Urothelium cell line (cell line): ENCODE measurements at places on chromosomes 12 and 14.

DNA sequence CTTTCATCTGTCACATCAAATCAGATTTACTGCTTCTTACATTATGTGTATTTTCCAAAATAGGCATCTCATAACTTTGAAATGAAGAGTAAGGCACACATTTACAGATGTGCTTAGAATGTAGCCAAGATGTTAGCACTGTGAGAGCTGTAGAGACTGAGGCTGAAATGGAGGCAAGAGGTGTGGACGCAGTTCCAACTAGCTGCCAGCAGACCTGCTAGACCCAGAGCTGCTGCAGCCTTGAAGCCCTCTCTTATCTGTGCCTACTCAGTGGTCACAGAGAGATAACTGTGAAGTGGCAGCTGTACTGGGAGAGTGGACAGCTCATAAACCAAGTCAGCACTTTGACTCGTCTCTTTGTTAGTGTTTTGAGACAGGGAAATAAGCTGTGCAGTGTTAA, 470.9 kb downstream of the CCER1 start:
- DNase-seq, result no peak

- no peak for DNase-seq
Measured at GRCh38 chr12:111424189-111424792, 18.6 kb downstream of the SH2B3 start.

- no peak for DNase-seq
Measured at GRCh38 chr12:84929501-84929900, 16.9 kb upstream of the SLC6A15 start.

DNA sequence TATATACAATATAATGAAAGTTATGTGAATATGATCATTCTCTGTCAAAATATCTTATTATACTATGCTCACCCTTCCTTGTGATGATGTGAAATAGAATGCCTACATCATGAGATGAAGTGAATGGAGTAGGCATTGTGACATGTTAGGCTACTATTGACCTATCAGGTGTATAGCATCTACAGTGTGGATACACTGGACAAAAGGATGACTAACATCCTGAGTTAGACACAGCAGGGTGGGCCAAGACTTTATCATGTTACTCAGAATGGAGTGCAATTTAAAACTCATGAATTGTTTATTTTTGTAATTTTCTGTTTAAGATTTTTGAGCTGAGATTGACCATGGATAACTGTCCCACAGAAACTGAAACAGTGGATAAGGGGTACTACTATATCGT, 53.4 kb upstream of the NAV3 start:
- no peak for DNase-seq

GRCh38 chr12:51424662-51425539, at the start of gene SLC4A8:
Gene SLC4A8, plus strand, starts transcription at chr12:51424831. Its CDS starts 157 bp downstream, at chr12:51424988.
- DNase-seq, result peak; percentile 99

DNA sequence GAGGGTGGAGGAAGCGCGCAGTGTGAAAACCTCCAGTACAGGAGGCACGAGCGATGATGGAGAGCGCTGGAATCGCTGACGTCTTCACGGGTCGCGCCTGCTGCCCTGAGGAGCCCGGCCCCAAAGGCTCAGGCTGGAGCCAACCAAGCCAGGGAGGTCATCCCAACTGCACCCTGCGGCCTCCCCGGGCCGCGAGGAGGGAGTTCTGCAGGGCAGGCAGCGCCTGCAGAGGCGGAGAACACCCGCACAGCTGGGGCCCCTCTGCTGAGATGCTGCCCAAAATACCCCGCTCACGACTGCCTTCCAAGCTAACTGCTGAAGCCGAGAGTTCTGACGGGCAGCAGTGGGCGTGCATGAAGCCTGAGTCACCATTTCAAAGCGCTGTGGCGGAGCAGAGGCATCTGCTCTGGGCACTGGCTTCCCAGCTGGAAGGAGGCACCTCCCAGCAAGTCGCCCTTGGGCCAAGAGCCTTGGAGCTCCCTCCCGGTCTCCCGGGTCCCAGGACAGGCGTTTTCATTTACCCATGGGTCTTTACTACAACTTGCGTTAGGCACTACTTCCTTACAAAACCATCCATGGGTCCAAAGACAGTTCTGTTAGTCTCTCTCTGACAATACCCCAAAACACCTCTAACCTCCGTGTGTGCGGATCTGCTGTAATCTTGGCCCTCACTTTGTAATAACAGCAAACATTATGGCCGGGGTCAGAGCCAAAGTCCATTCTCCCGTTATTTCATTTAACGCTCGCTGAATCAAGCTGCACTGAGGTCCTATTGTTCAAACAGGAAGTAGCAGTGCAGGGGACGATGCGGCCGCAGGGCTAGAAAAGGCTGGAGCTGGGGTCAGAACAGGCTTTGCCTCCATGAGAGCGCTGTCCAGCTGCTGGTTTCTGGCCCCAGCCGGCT, 60.1 kb upstream of the RIMBP2 start:
- peak; percentile 88 for DNase-seq

DNA sequence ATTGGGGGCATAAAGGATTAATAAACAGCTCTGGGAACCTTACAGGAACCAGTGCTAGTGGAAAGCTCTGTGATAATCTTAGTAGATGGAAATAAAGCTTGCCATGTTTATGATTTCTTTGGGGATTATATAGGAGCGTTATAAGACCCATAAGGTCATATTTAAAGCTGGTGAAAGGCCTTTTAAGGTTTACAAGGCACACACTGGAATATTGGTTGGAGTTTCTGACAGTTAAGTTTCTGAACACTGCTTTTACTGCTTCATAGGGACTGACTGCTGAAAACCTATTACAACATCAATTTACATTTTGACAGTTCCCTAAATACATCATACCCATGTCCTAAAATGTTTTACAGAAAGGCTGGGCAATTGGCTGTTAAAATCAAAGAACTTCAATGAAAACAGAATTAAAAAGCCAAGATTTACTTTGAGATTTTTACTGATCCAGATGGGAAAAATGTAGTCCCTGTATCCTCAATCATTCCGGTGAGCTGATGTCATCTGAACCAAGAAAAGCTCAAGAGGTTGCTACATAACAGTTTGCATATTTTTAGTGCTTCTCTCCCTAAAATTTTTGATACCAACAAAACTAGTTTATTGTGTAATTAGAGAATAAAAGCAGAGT, 153.7 kb upstream of the IGF1 start:
- DNase-seq, result no peak

DNA sequence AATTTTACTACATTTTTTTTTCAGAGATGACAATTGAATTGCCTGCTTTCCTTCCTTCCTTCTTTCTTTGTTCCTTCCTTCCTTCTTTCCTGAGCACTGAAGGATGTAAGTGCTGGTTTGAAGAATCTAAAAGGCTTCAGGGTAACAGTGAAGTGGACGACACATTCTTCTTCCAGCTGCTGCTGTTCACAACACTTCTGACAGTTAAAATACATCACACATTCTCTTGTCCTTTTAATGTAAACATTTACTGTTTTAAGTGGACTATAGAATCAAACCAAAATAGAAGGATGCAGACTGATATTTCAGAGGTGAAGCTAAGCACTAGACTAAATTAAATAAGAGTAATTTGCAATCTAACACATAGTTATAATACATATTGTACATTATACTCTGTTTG, 151.5 kb downstream of the MSRB3 start:
- no peak for DNase-seq

DNA sequence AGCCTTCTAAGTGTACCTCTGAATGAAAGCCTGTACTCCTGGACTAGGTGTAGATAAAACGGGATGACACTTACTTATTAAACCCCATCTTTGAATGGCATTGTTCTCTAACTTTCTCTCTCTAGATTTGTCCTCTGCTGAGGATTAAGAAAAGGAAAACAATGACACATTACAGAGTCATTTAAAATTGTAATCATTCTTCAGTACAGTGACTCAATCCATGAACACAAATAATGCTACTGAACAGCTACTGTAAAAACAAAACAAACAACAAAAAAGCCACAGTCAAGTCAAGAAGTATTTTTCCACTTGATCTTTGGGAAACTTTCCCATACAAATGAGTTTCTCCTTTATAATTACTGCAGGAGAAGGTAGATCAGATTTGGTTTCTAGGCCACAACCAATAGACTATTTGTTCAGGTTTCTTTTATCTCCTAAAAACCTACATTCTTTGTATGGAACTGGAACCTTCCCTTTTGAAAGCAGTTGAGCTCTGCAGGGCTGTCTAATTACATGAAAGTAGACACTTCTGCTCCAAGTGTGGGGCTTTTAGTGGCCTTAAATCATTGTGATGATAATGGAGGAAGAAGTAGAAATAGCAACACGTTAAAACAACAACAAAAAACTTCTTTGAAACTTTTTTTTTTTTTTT, 219.1 kb downstream of the ESR2 start:
- DNase-seq, result no peak

DNA sequence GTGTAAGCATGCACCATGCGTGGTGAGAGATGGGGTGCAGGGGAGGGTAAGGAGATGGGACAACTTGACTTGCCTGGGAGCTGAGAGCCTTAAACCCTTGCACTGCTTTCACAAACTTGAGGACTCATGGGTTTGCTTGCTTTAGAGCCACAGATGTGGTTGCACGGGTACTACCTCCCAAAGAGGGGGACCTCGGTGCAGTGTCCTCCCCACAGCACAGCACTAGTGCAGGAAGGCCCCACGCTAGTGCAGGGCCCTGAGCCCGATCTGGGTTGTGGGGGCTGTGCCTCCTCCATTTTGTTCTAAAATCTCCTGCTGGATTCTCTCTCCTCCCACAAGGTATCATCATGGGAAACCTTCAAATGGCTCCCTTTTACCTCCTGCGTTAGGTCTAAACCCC, 11.2 kb downstream of the KRT72 start:
- DNase-seq, result no peak

DNA sequence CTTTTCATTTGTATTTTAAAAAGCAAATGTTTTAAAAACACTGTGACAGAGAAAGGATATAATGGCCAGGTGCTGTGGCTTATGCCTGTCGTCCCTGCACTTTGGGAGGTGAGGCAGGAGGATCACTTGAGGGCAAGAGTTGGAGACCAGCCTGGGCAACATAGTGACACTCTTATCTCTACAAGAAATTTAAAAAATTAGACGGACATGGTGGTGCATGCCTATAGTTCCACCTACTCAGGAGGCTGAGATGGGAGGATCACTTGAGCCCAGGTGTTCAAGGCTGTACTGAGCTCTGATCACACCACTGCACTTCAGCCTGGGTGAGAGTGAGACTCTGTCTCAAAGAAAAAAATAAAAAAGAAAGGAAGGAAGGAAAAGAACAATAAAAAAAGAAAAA, 7.8 kb downstream of the RFX4 start:
- no peak for DNase-seq

GRCh38 chr12:119222222-119222951, 43.7 kb downstream of the HSPB8 start:
- no peak for DNase-seq

DNA sequence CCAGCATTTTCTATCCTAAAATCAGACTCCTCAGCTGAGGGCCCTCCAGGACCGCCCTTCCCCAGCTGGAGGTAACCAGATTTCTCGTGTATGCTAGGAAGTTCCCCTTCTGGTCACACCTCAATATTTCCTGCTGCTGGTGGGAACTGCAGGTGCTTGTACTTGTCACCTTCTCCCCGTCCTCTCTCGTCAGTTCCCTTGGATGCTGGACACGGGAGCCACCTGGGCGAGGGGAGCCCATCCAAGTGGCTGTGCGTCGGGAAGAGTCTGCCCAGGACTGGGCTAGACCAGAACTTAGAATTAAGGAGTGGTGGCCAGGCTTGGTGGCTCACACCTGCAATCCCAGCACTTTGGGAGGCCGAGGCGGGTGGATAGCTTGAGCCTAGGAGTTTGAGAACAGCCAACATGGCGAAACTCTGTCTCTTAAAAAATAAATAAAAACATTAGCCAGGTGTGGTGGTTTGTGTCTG, 23.2 kb upstream of the KIF26A start:
- no peak for DNase-seq

GRCh38 chr14:34365309-34365915, 96.6 kb downstream of the SPTSSA start:
- DNase-seq, result no peak

GRCh38 chr12:32451816-32452215, 52.5 kb downstream of the FGD4 start:
- no peak for DNase-seq

DNA sequence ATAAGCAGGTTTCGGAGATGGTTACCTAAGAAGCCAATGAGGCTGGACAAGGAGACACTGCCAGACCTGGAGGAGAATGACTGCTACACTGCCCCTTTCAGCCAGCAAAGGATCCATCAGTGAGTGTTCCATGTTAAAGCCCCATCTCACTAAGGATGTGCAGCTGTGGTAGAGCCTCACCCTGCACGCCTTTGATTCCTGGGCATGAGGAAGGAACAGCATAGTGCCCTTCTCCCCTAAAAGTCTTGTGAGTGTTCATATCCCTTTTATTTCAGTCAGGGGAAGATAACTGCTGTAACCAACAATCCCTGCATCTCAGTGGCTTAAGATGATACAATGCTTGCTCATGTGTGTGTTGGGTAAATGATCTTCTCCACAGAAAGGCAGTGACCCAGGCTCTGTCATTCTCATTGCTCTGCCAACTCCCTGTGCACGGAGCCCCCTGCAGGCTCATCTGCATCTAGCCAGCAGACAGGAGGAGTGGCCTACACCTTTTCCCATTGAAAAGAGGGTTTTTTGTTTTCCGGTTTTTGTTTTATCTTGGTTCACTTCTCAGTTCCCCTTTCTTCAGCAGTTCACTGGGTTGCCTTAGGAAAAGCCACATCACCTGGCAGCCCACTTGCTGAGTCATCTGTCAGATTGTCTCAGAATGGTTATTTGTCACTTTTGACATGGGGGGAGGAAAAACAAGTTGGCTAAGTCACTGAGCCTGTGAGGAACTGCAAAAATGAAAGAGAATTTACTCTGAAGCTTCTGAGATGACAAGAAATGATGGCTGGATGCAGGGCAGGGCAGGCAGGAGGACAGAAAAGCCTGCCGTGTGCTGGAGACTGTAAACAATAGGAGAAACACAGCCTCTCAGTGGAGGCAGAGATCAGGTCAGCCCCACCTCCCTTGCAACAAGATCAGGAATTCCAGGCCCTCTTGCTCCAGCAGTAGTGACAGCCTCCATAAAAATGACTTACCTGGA, 193.3 kb downstream of the ANO4 start:
- peak; percentile 48 for DNase-seq

- DNase-seq, result no peak
Measured at GRCh38 chr12:52120951-52121823, 41.7 kb downstream of the SMIM41 start.

DNA sequence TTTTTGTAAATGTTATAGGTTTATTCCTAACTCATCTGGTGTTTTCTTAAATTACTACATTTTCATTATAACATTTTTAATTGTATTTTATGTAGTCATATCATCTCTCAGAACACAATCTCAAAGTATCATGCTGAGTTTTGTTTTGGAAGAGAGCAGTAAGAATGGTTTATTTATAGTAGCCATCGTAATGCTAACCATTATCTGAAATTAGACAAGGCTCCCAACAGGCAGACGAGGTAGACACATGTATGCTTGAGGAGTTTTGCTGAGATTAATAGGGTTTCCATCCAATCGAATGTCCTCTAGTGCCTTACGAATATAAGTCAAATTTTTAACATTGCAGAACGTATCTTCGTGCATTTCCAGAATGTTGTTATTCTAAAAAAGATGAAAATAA, 9.0 kb upstream of the CCER1 start:
- no peak for DNase-seq

DNA sequence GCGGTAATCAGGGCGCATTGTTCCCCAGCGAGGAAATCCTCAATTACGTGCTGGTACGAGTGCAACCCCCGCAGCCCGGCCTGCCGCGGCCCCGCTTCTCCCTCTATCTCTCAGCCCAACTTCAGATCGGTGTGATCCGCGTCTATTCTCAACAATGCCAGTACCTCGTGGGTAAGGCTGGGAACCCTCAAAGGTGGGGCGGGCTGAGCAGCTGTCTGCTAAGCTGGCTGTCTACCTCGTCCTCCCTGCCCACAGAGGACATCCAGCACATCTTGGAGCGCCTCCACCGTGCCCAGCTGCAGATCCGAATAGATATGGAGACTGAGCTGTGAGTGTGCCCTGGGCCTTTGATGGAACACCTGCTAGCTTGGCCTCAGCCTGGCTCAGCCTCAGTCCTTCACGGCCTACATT, 996 bp downstream of the REC8 start:
- no peak for DNase-seq
